Transverse colon (tissue), 4 donors: ENCODE measurements at places on chromosomes 11 and 22. TPM values are rescaled to one million over a fixed set of nuclear protein-coding genes. Genes with fewer than 3 reads are reported as not detected.
A peak's percentile ranks its signal among the peaks of the same experiment; 100 is the strongest.

DNA sequence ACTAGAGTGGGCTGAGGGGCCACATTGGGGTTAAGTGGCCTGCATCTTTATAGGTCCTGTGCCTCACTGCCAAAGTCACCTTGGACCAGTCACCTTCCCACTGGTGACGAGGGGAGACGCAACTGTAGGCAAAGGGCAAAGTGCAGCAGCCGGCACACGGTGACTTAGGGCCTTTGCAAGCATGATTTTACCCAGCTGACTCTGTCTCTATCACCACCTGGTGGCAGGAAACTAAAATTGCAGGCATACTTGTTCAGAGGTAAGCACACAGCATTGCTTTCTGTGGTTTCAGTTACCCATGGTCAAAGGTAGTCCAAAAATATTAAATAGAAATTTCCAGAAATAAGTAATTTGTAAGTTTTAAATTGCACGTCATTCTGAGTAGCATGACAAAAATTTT is 1164.4 kb downstream of the BRD1 start:
- H3K4me1 ChIP-seq: no peaks in the 10 kb centered on the region
- DNase-seq: no peak
- H3K36me3 ChIP-seq: no peaks in the 10 kb centered on the region
- no peak overlapping the region for H3K4me3 ChIP-seq
- H3K27me3 ChIP-seq: no peaks in the 10 kb centered on the region
- H3K27ac ChIP-seq: no peak overlapping the region

GRCh38 chr11:57320719-57321387 is 3.9 kb downstream of the TNKS1BP1 start:
- H3K36me3 ChIP-seq: peaks cover 14% of the 10 kb centered on the region
- H3K4me3 ChIP-seq: peak overlapping the region; percentile 97
- peak; percentile 50 for DNase-seq
- H3K4me1 ChIP-seq: peaks cover 72% of the 10 kb centered on the region
- H3K27me3 ChIP-seq: no peaks in the 10 kb centered on the region
- H3K27ac ChIP-seq: peak overlapping the region; percentile 92

The OR52E4 gene
- not detected for total RNA-seq

- DNase-seq: peak; percentile 20
- H3K27ac ChIP-seq: no peak overlapping the region
- H3K4me1 ChIP-seq: peaks cover 7% of the 10 kb centered on the region
Measured at GRCh38 chr11:129117595-129118350, 74.4 kb downstream of the ARHGAP32 start.

DNA sequence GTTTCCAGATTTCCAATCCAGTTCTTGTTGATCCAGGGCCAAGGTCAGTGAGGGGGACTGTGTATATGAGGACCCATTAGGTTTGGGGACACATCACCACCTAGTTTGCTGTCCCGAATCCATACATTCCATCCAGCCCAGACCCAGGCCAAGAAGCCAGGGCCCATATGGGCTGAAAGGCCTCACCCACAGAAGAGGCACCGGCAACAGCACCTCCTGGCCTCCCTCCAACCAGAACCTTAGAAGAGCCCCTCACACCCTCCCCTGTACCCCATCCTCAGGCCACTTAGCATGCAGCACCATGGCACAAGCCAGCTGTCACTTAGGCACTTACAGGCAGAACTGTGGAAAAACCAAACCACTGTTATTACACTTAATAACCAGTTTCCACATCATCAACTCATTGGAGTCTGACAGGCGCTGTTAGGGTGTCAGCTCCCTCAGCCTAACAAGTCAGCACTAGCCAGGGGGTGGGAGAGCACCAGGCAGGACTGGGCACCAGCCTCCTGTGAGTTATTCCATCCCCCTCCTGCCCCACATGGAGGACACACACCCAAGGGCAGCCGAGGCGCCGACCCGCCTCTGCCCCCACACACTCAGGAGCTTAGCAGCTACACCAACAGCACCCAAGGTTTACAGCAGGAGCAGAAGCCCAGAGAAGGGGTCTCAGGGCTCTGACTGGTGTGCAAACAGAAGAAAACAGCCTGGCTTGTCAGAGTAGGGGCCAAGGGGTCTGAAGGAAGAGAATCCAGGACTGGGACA is 132.0 kb downstream of the BUD13 start:
- no peak for DNase-seq
- no peaks in the 10 kb centered on the region for H3K4me1 ChIP-seq

The PHF21B gene
- total RNA-seq: not detected

The LGR4 gene
- total RNA-seq: 135 TPM

DNA sequence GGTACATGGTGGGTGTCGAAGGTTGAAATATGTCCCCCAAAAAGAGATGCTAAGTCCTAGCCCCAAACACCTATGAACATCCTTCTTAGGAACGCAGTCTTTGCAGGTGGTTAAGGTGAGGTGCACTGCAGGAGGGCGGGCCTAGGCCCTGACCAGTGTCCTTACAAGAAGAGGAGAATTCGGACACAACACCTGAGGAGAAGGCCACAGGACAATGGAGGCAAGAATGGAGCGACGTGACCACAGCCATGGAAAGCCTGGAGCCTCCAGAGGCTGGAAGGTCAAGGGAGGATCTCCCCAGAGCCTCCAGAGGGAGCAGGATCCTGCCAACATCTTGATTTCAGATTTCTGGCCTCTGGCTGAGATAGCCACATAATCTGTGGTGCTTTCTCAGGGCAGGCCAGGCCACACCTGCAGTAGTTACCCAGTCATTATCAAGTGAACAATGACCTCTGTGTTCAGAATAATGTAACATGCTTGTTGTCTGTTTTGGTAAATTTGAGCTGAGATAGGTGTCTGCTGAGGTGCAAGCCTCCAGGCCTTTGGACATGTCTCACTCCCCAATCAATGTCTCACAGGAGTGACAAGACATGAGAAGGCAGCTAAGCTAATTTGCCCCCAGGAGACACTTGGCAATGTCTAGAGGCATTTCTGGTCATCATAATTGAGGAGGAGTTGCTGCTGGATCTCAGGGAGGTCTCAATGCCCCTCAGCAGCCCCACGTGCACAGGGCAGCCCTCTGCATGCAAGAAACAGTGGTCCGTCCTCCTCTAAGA is 498.9 kb downstream of the BRD1 start:
- no peaks in the 10 kb centered on the region for H3K4me1 ChIP-seq
- H3K36me3 ChIP-seq: no peaks in the 10 kb centered on the region
- no peak for DNase-seq
- H3K27me3 ChIP-seq: no peaks in the 10 kb centered on the region
- H3K27ac ChIP-seq: no peak overlapping the region
- no peak overlapping the region for H3K4me3 ChIP-seq

The FOLR2 gene
- 6.4 TPM for total RNA-seq

GRCh38 chr11:19977941-19978340 is 182.3 kb downstream of the DBX1 start:
- DNase-seq: no peak
- no peak overlapping the region for H3K27ac ChIP-seq
- H3K36me3 ChIP-seq: no peaks in the 10 kb centered on the region

The FGF4 gene
- total RNA-seq: not detected

DNA sequence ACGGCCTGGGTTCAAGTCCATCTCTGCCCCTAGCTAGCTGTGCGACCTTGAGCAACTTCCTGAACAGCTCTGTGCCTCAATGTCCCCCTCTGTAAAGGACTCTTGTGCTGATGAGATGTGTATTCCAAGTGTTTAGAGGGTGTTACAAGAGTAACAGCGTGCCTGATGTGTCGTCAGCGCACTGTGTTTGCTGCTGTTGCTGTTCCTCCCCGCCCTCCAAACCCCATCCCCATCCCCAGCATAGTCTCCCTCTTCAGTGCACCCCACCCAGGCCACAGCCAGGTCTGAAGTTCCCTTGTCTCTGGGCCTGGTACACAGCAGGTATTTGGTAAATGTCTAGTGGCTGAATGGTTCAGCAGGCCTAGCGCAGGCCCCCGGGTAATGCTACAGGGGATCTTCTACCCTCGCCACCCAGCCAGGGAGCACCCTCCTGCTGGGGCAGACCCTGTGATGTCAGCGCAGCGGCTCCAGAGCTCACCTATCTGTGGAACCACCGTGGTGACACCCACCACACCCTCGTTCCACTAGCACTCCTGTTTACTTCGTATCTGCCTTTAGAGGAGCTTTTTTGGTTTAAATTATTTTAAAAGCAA is 10.3 kb downstream of the CBX7 start:
- no peak overlapping the region for H3K4me3 ChIP-seq
- H3K27ac ChIP-seq: no peak overlapping the region
- no peaks in the 10 kb centered on the region for H3K36me3 ChIP-seq
- H3K27me3 ChIP-seq: no peaks in the 10 kb centered on the region
- H3K4me1 ChIP-seq: peaks cover 27% of the 10 kb centered on the region

GRCh38 chr11:100269516-100269915 is 417.6 kb upstream of the ARHGAP42 start:
- no peaks in the 10 kb centered on the region for H3K27me3 ChIP-seq
- no peak for DNase-seq
- H3K27ac ChIP-seq: no peak overlapping the region

GRCh38 chr11:102559839-102560238 is 29.3 kb upstream of the MMP7 start:
- H3K27ac ChIP-seq: peak overlapping the region; percentile 47
- peaks cover 33% of the 10 kb centered on the region for H3K4me1 ChIP-seq
- no peak overlapping the region for H3K4me3 ChIP-seq
- no peaks in the 10 kb centered on the region for H3K36me3 ChIP-seq

- no peak overlapping the region for H3K27ac ChIP-seq
- no peaks in the 10 kb centered on the region for H3K36me3 ChIP-seq
- DNase-seq: no peak
Measured at GRCh38 chr11:135008001-135008405, 596.0 kb upstream of the B3GAT1 start.

DNA sequence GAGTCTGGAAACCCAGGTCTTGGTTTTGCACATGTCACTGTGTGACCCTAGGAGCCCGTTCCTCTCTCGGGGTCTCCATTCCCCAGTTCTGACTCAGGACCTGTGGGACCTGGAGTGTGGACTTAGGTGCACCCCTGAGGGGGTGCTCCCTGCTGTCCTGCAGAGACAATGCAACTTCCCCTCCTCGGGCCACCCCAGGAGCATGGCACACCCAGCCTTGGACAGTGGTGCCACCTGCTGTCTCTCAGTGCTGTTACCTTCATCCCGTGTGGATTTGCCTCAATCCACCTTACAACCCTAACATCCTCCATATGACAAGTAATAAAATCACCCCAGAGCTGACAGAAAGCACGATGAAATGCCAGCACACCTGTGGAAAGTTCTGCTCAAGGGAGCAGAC is 27.5 kb upstream of the CRYBB3 start:
- no peaks in the 10 kb centered on the region for H3K36me3 ChIP-seq
- H3K27me3 ChIP-seq: no peaks in the 10 kb centered on the region
- H3K4me1 ChIP-seq: no peaks in the 10 kb centered on the region
- peak; percentile 52 for DNase-seq

The SLC17A6 gene
- not detected for total RNA-seq

DNA sequence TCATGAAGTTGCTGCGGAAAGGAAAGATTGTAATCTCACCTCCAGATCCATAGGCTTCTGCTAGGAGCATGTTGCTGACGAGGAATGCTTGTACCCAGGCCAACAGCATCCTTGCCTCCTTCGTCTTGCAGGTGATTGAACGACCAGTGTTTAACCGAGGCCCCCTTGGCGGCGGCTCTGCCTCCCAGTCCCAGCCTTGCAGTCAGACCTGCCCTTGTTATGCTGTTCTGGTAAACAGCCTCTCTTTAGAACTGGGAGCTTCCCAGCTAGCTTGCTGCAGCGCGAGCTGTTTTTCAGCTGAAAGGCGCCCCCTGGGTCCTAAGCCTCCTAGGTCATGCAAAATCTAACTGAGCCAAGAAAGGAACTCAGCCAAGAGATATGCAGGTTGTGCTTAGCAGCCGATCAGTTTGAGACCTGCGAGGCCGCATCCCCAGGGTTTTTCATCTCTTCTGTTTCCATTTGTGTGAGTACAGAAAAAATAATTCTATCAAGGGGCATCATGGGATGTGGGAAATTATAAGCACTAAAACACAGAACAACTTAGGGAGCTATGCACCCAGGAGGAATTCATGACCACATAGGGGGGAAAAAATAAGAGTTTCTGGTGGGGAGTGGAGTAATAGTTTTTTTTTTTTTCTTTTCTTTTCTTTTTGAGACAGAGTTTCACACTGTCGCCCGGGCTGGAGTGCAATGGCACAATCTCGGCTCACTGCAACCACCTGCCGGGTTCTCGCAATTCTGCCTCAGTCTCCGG is at the start of gene PIK3IP1:
Gene PIK3IP1 (minus strand): TSS at position 253 of the 754 bp plus-strand sequence. CDS start 144 bp downstream, at position 109.
- DNase-seq: peak; percentile 95
- no peaks in the 10 kb centered on the region for H3K36me3 ChIP-seq
- peaks cover 77% of the 10 kb centered on the region for H3K4me1 ChIP-seq
- peak within 1 kb of the TSS; percentile 95 for H3K27ac ChIP-seq
- no peaks in the 10 kb centered on the region for H3K27me3 ChIP-seq

The APOA1 gene
- total RNA-seq: not detected

The CD3E gene
- total RNA-seq: 4.1 TPM

The IGF2 gene
- 19.8 TPM for total RNA-seq

The DCHS1 gene
- 17.6 TPM for total RNA-seq

The PRAME gene
- total RNA-seq: 0.16 TPM

DNA sequence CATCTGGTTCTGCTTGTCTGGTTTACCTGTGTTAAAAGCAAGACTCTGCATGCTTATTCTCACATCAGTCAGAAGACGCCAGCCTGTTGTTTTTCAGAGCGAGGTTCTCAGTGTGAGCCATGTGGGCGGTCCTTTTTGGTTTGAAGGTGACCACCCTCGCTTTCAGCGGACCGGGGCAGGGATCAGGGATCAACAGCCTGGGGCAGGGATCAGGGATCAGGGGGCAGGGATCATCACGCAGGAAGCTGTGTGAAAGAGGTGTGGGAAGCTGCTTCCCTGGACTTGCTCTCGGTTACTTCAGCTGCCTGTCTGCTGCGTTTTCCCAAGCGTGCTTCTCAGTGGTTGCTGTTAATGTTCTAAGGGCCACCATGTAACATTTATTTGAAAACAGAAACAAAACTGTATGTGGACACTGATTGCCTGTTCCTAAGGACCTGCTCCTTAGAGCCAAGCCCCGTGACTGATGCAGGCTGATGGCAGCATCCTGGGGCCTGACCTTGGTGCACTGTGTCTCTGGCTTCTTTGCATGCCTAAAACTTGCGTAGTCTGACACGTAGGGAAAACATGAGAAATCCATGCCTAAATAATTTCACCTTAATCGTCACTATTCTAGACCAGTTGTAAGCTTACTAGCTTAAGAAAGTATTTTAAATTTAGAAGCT is 146.9 kb downstream of the ATXN10 start:
- no peaks in the 10 kb centered on the region for H3K27me3 ChIP-seq
- DNase-seq: no peak
- H3K27ac ChIP-seq: no peak overlapping the region
- H3K36me3 ChIP-seq: no peaks in the 10 kb centered on the region
- H3K4me3 ChIP-seq: no peak overlapping the region
- H3K4me1 ChIP-seq: no peaks in the 10 kb centered on the region

- no peaks in the 10 kb centered on the region for H3K4me1 ChIP-seq
- no peak overlapping the region for H3K27ac ChIP-seq
- DNase-seq: no peak
- no peaks in the 10 kb centered on the region for H3K36me3 ChIP-seq
- no peak overlapping the region for H3K4me3 ChIP-seq
Measured at GRCh38 chr11:86219311-86220193, 25.0 kb upstream of the EED start.

- no peaks in the 10 kb centered on the region for H3K27me3 ChIP-seq
- no peak for DNase-seq
- H3K27ac ChIP-seq: peak overlapping the region; percentile 6
- peaks cover 27% of the 10 kb centered on the region for H3K4me1 ChIP-seq
- no peak overlapping the region for H3K4me3 ChIP-seq
Measured at GRCh38 chr11:19984048-19984742, 176.1 kb downstream of the DBX1 start.
